ENCODE measurements at places on chromosomes 3 and 15.
A peak's percentile ranks its signal among the peaks of the same experiment; 100 is the strongest.

DNA sequence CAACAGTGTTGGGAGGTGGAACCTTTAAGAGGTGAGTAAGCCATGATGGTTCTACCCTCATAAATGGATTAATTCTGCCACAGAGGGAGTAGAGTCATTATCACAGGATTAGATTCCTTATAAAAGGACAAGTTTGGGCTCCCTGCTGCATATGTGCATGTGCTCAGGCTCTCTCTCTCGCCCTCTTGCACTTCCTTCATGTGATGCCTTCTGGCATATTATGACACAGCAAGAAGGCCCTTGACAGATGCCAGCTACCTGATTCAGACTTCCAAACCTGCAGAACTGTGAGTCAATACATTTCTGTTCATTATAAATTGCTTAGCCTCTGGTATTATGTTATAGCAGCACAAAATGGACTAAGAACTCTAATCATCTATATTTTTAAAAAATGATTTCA, 205.3 kb downstream of the CTNNB1 start:
- DNase-seq, result no peak

GRCh38 chr3:94294806-94295205, 231.9 kb downstream of the NSUN3 start:
- peak; percentile 36 for DNase-seq

DNA sequence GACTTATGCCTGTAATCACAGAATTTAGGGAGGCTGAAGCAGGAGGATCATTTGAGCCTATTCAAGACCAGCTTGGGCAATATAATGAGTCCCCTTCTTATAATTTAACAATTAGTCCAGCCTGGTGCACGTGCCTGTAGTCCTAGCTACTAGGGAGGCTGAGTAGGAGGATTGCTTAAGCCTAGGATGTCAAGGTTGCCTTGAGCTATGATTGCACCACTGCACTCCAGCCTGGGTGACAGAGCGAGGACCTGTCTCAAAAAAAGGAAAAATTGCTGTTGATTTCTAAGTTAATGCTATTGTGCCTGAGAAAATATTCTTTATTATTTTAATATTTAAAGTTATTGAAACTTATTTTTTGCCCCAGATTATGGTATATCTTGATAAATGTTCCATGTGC, 159.0 kb downstream of the NLGN1 start:
- no peak for DNase-seq

DNA sequence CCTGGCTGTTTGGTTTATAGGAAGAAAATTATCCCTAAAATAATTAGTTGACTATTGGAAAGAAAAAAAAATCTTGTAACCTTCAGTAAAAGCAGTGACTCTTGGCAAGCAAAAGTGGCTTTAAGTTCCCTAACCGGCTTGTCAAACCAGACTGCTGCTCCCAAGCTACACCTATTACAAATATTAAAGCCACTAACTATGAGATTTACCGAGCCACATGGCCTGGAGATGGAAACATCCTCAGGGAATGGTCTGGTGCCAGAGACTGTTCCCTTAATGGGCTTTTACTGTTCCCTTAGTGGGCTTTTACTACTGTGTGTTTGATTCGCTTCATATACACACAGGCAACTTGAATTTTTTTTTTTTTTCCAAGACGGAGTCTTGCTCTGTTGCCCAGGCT, 35.9 kb upstream of the ZNF774 start:
- DNase-seq, result no peak

GRCh38 chr3:52841211-52841980, 6.6 kb upstream of the MUSTN1 start:
- DNase-seq, result no peak

GRCh38 chr3:186529201-186529999, 14.8 kb downstream of the CRYGS start:
- no peak for DNase-seq

DNA sequence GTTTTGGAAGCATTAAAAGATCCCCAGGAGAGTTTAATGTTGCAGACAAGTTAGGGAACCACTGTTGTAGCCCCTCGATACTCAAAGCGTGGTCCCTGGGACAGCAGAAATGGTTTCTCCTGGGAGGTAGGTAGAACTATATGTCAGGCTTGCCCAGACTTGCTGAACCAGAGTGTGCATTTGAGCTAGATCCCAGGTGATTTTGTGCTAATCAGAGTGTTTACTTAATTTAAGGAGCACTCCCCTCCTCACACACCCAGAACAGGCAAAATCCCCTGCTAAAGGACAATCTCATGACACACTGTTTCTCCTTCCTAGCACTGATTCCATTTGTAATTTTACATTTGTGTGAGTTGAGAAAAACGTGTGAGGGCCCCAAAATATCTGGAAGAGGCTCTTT, 24.3 kb downstream of the LMCD1 start:
- DNase-seq, result no peak

DNA sequence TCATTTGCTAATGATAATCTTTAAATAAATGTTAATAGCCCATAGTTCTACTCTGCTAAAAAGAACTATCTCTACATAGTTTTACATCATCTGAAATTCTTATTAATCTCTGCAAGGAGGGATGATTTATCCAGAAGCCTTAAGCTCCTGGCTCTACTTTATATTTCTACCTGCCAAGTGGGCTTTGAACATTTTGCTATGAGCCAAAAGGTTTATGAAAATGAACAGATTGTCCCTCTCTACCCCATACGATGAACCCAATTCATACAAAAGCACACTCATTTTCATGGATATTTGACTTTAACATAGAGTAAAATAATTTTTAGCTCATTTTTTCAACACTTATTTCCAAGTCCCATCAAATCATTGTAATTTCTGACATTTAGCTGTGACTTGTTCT, 611.0 kb downstream of the NSUN3 start:
- DNase-seq, result no peak

DNA sequence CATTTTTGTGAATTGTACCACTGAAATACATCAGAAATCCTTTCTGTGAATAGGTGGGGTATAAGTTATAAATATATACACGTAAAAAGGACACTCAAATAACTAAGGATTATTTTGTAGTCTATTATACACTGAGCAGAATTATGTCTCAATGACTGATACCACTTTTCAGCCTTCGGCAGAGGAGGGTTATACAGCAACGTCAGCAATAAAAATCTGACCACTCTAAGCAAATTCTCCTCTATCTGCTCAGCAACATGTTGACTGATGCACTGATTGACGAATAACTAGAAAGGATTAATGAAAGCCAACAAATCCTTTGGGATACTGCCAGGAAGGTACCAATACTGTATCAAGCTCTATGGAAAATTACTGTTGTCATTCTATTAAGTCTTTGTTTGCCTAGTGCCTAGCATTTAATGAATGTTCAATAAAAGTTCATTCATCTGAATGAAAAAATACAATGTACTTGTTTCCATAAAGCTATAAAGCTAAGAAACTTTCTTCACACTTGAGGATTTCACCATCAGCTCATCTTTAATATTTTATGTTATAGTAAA, 5.2 kb downstream of the ARPP19 start:
- DNase-seq, result no peak

DNA sequence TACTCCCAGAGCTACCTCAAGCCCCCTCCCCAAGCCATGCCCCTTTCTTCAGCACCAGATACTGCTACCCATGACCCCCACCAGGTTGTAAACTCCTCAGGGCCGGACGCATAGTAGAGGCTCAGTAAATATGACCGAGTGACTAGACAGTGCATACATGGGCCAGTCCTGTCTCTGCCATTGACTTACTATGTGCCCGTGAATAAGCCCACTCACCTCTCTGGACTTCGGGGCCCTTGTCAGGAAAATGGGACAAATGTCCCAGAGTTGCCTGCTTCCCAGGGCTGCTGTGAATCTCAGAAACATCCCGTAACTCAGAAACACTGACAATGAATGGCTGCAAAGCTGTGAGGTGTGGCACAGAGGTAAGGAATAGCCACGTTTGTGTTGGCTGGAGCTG, 48.2 kb upstream of the FGD5 start:
- no peak for DNase-seq

DNA sequence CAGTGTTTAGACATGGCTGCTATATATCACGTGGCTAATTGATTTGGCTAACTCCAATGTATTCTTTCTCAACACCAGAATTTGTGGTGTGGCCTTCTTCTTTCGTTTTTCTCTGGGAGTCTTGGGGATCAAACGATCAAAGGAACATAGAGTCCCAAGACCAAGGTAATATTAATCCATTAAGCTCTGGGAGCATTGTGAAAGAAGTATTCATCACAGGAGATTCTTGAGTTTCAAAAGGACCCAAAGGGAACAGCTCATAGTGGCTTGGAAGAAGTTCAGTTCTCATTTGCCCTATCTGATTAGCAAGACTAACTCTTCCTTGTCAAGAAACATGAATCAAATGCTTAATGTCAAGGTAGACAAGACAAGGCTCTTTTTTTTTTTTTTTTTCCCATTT, 32.9 kb upstream of the TICRR start:
- no peak for DNase-seq

DNA sequence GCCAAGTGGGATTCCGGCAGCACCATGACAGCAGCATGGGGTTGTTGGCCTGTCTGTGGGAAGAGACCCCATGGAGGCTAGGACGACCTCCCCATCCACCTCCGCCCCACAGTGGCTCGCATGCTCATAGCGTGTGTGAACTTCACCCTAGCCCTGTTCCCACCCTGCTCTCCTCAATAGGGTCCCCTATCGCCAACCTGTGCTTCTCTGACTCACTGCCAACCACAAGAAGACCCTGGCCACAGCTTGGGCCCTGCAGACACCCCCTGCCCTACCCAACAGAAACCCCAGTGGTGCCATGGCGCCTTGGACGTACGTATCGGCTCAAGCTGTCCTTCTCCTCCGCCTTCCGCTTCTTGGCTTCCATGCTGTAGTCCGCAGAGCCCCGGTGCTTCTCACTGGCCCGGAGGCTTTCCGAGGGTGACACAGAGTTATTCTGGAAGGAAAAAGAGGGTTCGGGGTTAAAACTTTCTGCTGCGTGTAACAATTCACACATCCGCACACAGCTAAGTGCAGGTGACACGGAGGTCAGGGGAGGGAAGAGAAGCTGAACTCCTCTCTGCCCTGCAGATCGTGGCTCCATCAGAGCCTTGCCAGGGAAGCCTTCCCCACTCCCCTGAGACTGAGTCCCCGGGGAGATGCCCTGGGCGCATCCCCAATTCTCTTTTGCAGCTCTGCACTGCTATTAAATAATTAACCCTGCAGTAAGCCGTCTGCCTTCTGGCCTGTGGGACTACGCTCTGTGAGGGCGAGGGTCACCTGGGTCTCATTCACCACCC, 37.3 kb downstream of the TLE3 start:
- no peak for DNase-seq

DNA sequence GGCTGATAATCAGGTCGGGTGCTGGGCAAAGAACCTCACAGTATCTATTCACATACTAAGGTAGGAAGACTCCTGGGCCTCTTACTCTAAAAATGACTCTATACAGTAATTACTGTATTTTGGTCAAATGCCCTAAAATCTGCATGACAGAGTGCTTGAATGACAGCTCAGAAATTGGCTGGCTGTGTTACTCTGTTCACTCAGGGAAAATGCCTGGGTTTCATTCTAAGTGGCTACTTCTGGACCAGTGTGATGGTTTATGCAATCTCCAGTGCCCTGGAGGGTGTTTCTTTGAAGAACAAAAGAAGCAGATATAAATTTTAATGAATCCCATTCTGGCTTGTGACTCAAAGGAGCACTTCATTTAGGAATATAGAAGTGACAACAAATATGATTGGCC, 2.2 kb downstream of the GABRR3 start:
- DNase-seq, result no peak

- no peak for DNase-seq
Observed at GRCh38 chr15:62559381-62559733, 394.3 kb upstream of the C2CD4B start.

DNA sequence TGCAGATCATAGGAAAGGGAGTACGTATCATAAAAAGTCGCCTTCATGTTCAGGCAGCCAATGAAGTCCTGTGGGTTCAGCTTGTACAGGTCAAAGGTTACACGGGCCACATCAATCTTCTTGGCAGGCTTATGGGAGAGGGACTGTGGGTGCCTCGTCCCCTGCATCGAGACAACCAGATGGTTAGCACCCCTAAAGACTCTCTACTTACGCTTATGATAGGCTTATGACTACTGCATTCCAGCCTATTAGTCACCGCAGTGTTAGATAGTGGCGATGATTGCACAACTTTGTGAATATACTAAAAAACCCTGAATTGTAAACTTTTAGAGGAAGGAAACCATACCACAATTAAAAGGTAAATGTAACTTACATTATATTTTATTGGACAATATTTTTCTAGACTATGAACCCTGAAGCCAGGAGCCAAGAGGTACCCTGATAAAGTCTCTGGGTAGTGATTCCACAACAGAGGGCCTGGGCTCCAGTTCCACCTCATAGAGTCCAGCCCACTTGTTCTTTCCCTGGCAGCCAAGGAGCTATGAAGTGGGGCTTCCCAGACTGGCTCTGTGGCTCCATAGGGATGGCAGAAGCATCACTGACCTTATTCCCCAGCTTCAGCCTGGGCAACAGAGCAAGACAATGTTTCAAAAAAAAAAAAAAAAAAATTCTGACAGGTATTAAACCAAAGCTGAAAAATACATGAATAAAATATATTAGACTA, 2.5 kb upstream of the FANCD2 start:
- peak; percentile 69 for DNase-seq

- no peak for DNase-seq
Observed at GRCh38 chr3:141231952-141232823, 563 bp downstream of the PXYLP1 start.

DNA sequence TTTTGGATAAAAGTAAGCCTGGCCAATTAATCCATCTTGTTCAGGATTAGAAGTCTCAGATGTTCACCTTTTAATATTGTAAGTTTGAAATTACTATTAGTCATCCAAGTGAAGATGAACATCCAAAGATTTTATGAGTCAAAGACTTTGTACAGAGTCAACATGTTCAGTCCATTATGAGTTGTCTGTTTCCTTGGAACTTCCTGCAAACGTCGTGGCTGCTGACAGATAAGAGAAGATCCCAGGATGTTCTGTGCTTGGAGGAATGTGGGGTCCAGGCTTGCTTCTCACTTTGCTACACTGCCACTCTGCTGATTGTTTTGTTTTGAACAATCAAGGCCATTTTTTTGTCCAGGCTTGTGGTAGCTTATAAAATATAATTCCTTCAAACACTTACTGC, 74.3 kb upstream of the SLCO2A1 start:
- DNase-seq, result no peak

- DNase-seq, result no peak
Observed at GRCh38 chr3:173711619-173712018, 314.1 kb downstream of the NLGN1 start.

- DNase-seq, result no peak
Observed at GRCh38 chr3:187328691-187329090, 37.2 kb upstream of the MASP1 start.

DNA sequence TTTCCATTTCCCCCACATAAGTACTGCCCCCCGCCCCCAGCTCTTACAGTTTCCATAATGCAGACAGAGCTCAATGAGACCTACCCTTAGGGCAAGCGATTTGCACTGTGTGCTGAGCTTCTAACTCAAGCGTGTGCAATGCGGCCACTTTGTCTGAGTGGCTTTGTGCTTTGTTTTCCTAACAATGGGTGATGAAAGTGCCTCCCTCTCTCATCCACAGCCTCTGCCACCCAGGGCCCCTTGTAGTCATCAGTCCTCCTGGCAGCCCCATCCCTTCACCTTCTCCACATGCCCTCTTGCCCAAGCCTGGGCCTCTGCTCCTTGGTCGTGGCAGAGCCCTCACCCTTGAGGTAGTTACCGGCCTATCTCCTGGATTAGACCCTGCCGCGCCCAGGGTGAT, 17.2 kb downstream of the DAPK2 start:
- no peak for DNase-seq

GRCh38 chr3:130823241-130823884, 70.5 kb upstream of the ATP2C1 start:
- no peak for DNase-seq

All from RCC 7860 (cell line).